ENCODE measurements at places on chromosomes 5 and 9.

GRCh38 chr9:124273427-124274160 is 15.8 kb downstream of the NEK6 start:
- no peak for DNase-seq

DNA sequence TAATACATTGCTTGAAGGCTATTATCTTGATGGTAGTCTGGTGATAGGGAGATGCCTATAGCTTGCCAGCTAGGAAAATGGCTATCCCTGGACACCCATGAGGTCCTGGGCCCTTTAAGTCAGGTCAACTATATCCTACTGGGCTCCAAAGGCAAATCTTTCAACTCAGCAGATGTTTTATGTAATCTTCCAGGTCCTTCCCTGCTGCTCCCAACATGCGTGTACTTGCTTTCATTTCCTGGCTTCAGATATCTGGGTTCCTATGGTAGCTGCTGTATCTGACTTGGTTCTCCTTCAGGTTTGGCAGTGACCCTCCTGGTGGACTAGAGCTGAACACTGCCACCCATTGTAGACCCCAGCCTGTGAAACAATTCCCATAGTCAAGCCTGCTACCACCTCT is 32.4 kb upstream of the GAS1 start:
- no peak for DNase-seq

DNA sequence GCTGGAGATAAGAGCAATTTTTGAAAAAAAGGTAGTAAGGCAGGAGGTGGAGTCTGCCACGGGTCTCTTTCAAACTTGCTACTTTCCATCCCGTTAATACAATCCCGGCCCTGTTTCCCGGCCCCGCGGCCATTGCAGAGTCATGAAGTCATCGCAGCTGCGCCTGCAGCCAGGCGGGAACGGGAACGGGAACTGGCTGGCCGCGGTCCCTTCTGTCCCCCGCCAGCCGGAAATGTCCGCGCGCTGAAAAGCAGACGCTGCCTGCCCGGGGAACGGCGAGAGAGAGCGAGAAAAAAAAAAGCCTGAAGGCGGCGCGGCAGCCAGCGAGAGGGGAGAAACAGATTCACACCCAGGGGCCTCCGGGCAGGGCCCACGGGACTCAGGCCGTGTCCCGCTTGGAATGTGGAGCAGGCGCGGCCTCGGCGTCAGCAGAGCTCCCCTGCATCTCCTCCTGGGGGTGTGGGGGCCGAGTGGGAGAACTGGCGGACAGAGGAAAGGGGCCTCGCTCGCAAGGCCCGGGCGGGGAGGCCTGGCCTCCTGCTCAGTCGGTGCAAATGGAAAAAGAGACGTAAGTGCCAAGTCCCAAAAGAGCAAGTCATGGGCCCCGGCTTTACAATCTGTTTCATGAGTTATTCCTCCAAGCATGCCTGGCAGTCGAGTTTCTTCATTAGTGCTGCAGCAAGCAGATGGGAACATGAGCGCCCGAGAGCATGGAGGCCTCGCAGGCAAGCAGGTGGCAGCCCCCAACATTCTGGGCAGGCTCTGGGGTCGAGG is 201.2 kb upstream of the GAS1 start:
- DNase-seq = no peak

DNA sequence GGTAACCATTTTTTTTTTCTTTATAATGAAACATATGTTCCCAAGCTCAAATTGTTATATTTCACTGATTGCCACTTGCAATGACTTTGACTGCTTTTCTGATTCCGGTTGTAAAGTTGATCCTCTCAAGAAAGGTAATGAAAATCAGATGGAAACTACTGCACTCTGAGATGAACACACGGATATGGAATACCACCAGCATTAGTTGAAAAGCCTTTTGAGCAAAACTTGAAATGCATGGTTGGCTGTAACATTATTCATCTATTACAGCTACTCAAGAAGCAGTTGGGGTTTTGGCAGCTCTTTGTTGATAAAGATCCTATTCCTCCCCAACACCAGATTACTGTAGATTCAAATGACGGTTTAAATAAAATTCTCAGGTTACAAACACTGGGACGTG is 591.6 kb upstream of the DMAC1 start:
- DNase-seq = no peak

DNA sequence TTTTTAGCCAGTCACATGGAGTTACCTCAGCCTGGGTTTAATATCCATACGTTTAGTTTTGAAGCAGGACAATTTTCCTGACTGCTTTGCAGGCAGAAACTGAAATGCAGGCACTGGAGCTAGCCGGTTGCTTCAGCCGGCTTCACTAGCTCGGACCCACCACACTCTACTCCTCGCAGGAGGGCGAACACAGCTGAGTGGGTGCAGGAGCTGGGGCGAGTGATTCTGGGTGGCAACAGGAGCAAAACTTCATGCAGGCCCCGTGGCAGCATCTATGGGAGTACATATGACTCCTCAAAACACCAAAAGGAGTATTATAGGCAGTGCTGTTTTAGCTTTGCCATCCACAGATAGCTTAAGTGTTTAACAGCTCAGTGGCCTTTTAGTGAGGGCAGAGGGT is 1211.8 kb upstream of the NUDT12 start:
- DNase-seq = no peak

- DNase-seq = no peak
These were observed 130.2 kb downstream of the DNAH5 start for GRCh38 chr5:13814301-13814700.

DNA sequence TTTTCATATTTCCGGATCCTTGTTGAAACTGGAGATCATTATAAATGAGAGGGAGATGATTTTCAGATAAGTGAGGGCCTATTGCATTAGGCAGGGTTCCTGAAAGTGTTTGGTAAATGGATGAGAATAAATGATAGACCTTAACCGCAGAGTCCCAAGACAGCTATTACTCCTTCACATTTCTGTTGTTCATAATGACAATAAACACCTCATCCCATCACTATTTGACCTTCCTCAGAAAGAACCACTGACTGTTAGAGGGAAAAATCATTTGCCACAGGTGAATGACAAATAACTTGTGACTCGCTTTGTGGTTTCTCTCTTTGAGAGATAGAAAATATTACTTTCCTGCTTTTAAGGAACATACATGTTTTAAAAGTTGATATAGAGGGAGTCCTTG is 47.3 kb upstream of the TRMT10B start:
- no peak for DNase-seq

All from right renal cortex interstitium (tissue), 3 donors.